ENCODE measurements at places on chromosomes 7 and 10.

DNA sequence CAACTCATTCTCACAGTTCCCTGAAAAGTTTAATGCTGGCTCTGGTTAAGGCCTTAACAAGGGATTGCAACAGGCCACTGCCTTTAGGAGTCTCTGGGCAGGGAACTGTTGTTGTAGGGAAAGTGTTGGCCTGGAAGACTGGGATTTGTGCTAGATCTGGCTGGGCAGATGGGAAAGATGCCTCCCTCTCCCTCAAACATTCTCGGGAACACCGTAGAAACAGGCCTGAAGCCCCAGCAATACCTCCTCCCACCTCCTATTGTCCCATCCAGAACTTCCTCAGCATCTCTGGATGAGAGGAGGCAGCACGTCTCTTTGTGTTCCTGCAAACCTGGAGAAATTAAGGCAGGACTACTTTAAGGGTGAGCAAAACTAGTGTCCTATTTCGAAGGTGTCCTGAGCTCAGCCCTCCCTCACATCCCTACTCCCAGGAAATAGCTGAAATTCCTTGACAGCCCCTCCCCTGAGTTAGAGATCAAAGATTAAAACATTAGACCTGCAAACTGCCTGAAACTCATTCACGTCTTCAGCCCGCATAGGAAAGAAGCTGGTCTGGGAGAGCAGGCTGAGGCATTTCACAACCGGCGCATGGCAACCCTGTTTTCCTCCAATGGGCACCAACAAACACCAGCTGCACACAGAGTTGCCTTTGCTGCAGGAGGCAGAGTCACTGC is 10.9 kb upstream of the MAP3K8 start:
- H3K36me3 ChIP-seq: peaks cover 2% of the 10 kb centered on the region
- peaks cover 55% of the 10 kb centered on the region for H3K4me1 ChIP-seq
- DNase-seq: no peak

- H3K27ac ChIP-seq: no peak overlapping the region
- no peak overlapping the region for H3K4me3 ChIP-seq
- H3K27me3 ChIP-seq: peaks cover 2% of the 10 kb centered on the region
- H3K4me1 ChIP-seq: no peaks in the 10 kb centered on the region
These were observed 464.5 kb downstream of the GRID1 start for GRCh38 chr10:85902051-85902450.

GRCh38 chr10:22761569-22762220 is 47.3 kb upstream of the PIP4K2A start:
- H3K4me3 ChIP-seq: no peak overlapping the region
- H3K27me3 ChIP-seq: no peaks in the 10 kb centered on the region
- no peaks in the 10 kb centered on the region for H3K36me3 ChIP-seq
- no peak overlapping the region for H3K27ac ChIP-seq
- no peak for DNase-seq

DNA sequence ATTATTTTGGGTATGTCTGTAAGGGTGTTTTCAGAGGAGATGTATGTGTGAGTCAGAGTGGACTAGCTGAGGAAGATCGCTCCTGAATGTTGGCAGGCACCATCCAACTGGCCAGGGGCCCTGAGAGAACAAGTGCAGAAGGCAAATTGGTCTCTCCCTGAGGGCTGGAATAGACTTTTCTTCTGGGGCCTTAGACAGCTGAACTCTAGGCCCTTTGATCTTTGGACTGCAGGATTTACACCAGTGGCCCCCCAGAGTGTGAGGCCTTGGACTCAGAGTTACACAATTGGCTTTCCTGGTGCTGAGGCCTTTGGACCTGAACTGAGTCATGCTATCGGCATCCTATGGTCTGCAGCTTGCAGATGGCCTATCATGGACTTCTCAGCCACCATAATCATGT is 217.2 kb downstream of the REEP3 start:
- H3K27me3 ChIP-seq: peaks cover 6% of the 10 kb centered on the region
- H3K4me1 ChIP-seq: peaks cover 3% of the 10 kb centered on the region
- no peak overlapping the region for H3K4me3 ChIP-seq
- no peaks in the 10 kb centered on the region for H3K36me3 ChIP-seq

- peaks cover 6% of the 10 kb centered on the region for H3K27me3 ChIP-seq
- no peak overlapping the region for H3K27ac ChIP-seq
- peaks cover 2% of the 10 kb centered on the region for H3K4me1 ChIP-seq
- H3K4me3 ChIP-seq: no peak overlapping the region
These were observed 224.1 kb downstream of the SLC25A13 start for GRCh38 chr7:96097835-96098234.

DNA sequence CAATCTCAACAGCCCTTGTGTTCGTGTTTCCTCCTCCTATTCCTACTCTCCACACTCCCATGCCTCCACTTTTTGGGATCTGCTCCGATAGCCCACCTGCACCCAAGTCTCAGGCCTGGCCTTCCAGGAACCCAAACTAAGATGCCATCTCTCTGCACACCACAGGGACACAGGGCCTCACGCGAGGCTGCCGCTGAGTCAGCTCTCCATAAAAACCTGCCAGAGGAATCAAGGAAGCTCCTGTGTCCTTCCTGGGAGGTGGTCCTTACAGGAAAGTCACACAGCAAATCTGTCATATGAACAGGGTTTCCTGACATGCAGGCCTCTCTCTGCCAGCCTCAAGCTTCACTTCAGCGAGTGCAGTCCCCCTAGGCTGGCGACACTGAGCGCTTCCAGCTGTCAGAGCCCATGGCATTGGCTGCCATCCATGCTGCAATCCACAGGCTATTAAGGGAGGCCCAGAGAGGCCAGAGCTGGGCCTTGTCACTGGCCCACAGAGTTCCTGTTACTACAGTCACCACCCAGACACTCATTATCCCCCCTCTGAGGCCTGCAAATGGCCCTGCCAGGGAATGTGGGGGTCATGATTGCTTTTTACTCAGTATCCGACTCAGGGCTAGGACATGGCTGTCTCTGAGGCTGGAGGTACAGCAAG is 151.4 kb downstream of the OAT start:
- H3K4me1 ChIP-seq: no peaks in the 10 kb centered on the region
- no peak overlapping the region for H3K27ac ChIP-seq
- DNase-seq: no peak

- DNase-seq: no peak
- peaks cover 3% of the 10 kb centered on the region for H3K4me1 ChIP-seq
- H3K27me3 ChIP-seq: no peaks in the 10 kb centered on the region
These were observed 43.8 kb downstream of the EXOC6 start for GRCh38 chr10:92891885-92892690.

DNA sequence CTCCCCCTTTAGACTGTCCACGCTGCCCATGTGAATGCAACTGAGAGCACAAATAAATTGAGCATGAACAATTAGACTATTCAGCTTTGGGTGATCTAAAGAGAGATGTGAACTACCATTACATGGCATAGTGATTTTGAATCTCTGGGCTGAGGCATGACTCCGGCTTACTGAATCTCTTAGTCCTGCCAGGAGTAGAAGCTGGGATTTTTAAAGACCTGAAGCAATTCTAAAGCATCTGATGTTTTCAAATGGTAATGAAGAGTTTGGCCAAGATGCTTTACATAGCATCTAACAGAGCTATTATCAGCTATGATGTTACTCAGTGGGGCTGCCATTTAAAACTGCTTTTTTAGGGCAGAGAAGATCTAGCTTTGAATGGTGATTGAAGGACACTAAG is 1059.1 kb downstream of the SORCS3 start:
- H3K4me3 ChIP-seq: no peak overlapping the region
- H3K36me3 ChIP-seq: no peaks in the 10 kb centered on the region
- H3K27ac ChIP-seq: no peak overlapping the region
- H3K4me1 ChIP-seq: no peaks in the 10 kb centered on the region

GRCh38 chr7:92832534-92833023 is 3.8 kb downstream of the CDK6 start:
- peak overlapping the region; percentile 92 for H3K4me3 ChIP-seq
- H3K4me1 ChIP-seq: peaks cover 58% of the 10 kb centered on the region
- H3K36me3 ChIP-seq: peaks cover 56% of the 10 kb centered on the region
- H3K27me3 ChIP-seq: peaks cover 2% of the 10 kb centered on the region

DNA sequence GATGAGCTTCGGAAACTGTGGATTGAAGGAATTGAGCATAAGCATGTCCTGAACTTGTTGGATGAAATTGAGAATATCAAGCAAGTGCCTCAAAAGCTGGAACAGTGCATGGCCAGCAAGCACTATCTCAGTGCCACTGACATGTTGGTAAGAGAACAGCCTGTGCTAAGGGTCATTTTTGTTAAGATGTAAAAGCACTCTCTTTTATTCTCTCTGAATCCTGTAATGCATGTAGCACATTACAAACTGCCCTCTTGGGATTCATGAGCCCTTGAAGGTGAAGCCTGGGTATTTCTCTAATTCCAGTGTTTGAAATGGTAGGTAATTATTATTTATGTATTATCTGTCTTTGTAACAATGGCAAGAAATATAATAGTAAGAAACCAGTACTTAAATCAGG is 36.1 kb downstream of the EXOC4 start:
- DNase-seq: no peak
- H3K4me1 ChIP-seq: peaks cover 7% of the 10 kb centered on the region
- no peak overlapping the region for H3K4me3 ChIP-seq
- no peaks in the 10 kb centered on the region for H3K27me3 ChIP-seq

GRCh38 chr7:107913851-107914250 is 22.9 kb downstream of the DLD start:
- H3K4me3 ChIP-seq: no peak overlapping the region
- peaks cover 73% of the 10 kb centered on the region for H3K36me3 ChIP-seq
- H3K27ac ChIP-seq: no peak overlapping the region
- peaks cover 25% of the 10 kb centered on the region for H3K4me1 ChIP-seq

DNA sequence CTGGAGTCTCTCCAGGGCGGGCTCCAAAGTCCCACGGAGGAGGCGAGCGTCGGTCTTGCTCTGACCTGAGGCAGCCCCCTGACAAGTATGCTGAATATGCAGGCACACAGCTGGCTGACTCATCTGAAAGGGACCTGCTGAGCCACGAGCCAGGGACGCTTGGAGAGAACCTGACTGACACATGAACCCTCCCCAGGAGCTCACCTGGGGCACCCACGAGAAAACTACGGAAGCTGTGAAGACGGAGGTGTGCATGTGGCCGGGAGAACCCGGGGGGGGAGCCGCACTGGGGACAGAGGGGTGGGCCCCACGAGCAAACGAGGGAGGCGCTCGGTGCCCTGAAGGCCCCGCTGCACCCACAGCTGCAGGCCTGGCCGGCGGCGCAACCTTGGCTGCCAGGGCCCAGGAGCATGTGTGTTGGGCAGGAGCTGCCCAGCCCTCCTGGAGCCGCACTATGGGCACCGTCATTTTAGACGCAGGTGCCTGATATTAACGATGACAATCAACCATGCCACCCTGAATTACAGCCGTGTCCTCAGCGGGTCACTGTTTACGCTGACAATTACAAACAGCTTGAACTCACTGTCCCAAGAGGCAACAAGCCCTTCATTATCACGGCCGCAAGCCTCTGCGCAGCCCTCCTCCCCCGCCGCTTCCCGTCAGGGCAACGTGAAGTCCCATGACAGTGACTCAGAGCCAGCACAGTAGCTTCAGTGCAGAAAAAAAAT is 64.7 kb downstream of the DIP2C start:
- DNase-seq: no peak
- no peaks in the 10 kb centered on the region for H3K36me3 ChIP-seq

DNA sequence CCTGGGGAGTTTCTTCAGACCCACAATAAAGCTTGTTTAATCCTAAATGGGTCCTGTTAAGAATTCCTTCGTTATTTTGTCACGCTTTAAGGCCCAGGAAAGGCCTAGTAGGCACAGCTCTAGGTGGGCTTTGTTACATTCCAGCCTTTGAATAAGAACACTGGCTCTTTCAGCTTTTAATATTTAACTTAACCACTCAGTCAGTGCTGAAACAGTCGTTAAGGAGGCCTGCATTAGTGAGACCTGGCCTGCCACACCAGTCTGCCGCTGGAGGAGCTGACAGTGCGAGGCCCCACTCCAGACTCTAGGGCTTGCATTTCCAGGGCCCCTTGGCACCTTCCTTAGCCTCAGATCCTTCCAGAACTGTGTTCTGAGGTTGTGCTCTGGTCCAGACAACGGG is 351.4 kb downstream of the GLRX3 start:
- H3K4me3 ChIP-seq: no peak overlapping the region
- no peak overlapping the region for H3K27ac ChIP-seq
- H3K4me1 ChIP-seq: no peaks in the 10 kb centered on the region
- DNase-seq: no peak

DNA sequence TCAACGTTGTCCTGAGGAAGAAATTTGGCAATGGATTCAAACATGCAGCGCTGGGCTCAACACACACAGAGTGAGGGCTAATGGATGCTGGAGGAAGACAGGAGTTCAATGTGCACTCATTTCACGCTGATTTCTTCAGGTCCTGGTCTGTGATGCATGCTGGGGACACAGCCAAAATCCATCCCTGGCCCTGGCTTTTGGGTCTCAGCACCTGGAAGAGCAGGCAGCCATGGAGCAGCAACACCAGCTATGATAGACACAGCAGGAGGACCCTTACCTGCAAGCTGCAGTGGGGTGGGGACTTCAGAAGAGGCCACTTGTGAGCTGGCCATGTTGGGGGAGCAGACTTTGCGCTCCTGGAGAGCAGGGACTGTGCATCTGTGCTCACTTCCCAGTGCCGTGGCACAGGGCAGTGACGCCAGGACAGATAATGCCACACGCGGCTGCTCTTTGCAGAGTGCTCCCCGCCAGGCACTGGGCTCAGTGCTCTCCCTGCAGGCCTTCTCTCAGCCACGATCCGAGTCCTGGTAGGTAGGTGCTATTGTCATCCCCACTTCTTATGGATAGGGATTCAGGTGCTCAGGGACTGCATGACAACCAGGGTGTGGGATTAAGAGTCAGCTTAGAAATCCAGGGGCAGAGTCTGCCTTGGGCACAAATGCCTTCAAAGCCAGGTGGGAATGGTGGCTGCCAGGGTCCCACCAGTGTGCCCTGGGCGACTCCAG is 138.8 kb upstream of the UNC5B start:
- H3K4me3 ChIP-seq: no peak overlapping the region
- H3K27ac ChIP-seq: no peak overlapping the region
- no peak for DNase-seq
- H3K36me3 ChIP-seq: no peaks in the 10 kb centered on the region
- peaks cover under 1% of the 10 kb centered on the region for H3K27me3 ChIP-seq

DNA sequence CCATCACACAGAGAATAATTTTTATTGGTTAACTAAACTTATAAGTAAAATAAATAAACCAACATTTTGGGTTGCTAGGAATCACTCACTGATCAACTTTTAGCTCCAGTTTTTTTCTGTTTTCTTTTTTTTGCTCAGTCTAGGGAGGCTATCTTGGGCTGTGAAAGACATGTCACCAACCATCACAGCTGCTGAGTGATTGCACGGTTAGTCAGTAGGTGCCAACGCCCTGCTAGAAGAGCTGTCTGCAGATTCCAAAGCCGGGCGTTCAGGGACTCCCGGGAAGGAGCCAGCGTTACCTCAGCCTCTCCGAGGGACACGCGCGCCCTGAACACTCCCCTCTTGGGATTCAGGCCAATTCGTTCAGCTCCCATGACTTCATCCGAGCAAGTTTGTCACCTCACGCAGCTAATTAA is 604 bp upstream of the STAM start:
- H3K4me3 ChIP-seq: peak overlapping the region; percentile 99
- DNase-seq: no peak
- H3K36me3 ChIP-seq: peaks cover 27% of the 10 kb centered on the region
- H3K27ac ChIP-seq: peak overlapping the region; percentile 100
- peaks cover under 1% of the 10 kb centered on the region for H3K27me3 ChIP-seq
- H3K4me1 ChIP-seq: peaks cover 53% of the 10 kb centered on the region

Data from activated naive CD8-positive, alpha-beta T cell treated with anti-CD3 and anti-CD28 coated beads, Interleukin-2, amount 50 U/mL, for 24 hours (primary cell).